ENCODE measurements at places on chromosomes 13 and 19.
A peak's percentile ranks its signal among the peaks of the same experiment; 100 is the strongest.

- no peak for DNase-seq
These were observed 8.6 kb upstream of the BCAT2 start for GRCh38 chr19:48819366-48819816.

GRCh38 chr13:113152984-113153809 is 5.3 kb upstream of the PROZ start:
- DNase-seq: no peak

- no peak for DNase-seq
These were observed 55.6 kb downstream of the ING1 start for GRCh38 chr13:110769097-110769496.

- DNase-seq: peak; percentile 51
These were observed at the start of gene S1PR4 for GRCh38 chr19:3178377-3178972. TSS of gene S1PR4 (plus strand) at chr19:3178769. CDS start at chr19:3178793, 24 bp downstream.

DNA sequence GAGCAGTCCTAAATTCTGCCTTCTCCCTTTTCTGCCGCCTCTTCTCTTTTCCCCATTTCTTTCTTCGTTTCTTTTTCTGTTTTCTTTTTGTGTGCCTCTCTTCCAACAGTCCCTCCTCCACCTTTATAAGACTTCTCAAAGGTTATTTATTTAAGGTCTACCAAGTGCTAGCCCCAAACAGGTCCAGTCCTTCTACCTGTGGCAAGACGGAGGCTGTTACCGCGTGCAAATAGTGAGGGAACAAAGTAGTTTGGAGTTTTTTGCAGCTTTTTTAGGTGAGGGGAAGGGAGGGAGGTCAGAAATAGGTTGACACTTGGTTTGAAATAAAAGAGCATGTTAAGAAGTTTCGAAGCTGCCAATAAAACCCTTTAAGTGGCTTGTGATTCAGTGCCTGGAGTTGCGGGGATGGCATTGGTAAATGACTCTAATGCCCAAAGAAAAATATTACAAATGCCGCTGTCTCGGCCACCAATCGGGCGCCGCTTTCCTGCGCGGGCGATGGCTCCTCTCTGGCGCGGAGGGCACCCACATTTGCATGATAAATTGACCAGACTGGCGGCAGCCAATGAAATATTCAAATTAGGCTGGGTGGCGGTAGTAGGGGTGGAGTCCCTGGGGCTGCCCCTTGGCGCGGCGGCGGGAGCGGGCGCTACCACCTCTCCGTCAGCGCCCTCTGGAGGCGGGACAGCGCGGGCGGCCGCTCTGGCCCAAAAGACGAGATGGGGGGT is 7.5 kb upstream of the TSHZ3 start:
- DNase-seq: peak; percentile 50

DNA sequence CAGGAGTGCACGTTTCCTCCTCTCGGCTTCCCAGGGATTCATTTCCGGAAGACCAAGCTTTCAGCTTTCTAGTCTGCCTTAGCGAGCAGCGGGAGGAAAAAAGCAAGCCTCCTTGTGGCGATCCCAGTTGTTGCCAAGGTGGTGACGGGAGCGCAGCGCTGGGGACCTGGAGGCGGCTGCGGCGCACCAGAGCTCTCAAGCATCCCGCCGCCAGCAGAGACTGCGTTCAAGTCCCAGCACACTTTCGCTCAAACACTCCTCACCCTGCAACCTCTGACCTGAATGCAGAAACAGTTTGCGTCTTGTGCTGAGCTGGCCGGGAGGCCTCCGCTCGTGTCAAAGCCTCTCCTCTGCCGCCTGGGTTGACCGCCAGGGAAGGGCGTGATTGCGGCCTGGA is 4.9 kb downstream of the GSX1 start:
- no peak for DNase-seq

- DNase-seq: no peak
These were observed 1.3 kb downstream of the FARP1 start for GRCh38 chr13:98144027-98144741.

- no peak for DNase-seq
These were observed 248.3 kb downstream of the DCLK1 start for GRCh38 chr13:35882722-35883497.

DNA sequence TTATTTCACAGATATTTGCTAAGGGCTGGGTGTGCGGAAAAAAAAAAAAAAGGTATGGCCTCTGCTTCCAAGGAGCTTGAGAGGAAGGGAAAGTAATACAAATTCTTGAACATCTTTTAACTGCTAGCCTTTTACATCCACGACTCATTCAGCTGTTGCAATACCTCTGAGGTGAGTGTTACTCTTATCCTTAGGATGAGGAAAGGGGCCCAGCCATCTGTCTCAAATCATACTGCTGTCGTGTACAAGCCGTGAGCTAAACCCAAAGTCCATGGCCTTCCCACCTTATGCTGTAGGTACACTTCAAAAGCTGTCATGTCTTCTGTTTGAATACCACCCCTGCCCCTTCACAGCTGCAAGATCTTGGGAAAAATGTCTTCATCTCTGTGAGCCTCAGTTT is 146.8 kb downstream of the KCNRG start:
- DNase-seq: no peak

GRCh38 chr13:107864543-107865317 is 350.6 kb downstream of the LIG4 start:
- DNase-seq: no peak

DNA sequence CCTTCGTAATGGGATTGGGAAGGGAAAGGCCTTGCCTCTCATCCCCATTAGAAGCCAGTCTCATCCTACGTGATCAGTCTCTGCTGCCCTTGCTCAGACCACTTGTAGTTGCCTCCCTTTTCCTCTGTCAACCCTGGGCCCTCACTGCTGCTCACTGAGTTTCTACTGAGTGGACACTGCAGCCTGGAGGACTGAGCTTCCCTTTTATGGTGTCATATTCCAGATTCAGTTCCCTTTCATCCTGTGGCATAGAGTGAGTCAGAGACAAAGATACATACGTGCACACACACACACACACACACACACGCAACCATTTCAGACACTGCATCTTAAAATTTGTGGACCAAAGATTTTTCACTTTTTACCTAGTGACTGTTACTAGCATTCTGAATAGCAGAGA is 56.6 kb downstream of the COG3 start:
- DNase-seq: no peak

DNA sequence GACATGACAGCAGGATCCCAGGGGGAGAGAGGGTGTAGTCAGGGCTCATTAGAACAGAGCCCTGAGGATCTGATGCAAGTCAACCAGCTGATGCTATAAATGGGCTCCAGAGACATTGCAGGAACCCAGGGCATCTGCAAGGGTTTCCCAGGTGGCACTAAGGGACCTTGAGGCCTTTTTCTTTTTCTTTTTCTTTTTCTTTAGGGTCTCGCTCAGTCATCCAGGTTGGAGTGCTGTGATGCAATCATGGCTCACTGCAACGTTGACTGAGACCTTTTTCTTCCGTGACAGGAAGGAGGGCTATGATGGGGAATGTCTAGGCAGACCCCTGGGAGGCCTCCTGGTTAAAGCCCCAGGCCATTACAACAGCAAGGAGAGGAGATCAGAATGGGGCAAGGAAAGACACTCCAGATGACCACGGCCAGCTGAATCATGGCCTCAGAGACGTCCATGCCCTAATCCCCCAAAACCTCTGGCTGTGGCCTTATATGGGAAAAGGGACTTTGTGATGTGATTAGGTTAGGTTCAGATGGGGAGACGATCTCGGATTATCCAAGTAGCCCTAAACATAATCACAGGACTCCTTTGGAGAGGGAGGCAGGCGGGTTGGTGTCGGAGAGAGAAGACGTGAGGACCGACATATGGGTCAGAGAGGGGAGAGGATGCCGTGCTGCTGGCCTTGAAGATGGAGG is 4.5 kb upstream of the FCGRT start:
- DNase-seq: no peak

DNA sequence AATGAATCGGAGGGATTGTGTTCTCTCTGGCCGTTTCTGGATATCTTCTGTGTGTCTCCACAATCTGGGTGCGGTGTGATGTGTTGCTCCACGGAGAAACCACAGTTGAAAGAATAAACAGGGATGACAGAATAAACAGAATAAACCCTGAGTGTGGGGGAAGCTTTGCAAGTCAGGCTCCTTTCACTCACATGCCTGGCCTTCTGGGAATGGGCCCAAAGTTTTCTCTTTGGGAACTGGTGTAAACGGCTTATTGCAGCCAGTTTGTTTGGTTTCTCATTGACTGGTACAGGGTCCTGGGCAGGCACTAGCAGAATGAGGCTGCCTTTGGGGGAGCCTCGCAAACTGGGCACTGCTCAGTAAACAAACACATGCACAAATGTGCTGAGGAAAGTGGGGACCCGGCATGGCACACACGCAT is 324.7 kb downstream of the DLEU7 start:
- no peak for DNase-seq

DNA sequence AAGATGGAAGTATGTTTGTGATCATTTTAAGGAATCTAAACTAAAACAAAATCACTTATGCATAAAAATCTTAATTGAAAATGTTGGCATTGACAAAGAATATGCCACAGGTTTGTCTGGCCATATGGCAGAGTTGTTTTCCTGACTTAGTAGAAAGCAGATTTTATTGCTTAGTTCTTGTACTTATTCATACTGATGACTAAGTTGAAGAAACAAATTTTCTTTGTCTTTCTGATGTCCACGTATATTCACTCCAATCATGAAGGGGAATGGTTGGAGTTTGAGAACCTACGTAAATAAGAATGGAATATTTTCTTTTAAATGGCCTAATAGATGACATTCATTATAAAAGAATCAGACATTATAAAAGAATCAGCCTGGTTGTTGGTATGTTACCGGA is 8.0 kb upstream of the GPC6 start:
- DNase-seq: no peak

GRCh38 chr13:36157480-36157879 is 26.3 kb upstream of the DCLK1 start:
- DNase-seq: no peak

DNA sequence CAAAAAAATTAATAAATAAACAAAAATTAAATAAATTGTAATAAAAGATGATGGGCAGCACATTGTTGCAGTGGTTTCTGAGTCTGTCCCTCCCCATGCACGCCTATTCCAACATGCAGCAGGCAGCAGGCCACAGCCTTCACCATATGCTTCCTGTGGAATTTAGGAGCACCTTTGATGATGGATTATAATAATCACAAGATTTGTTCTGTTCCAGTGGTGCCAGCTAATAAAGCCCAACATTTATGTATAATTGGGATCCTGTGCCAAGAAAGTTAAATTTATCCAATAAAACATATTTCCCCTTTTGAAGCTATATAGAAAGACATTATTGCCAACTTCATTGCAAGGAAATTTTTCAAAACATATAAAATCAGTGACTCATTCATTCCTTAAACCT is 328.6 kb downstream of the FGF14 start:
- DNase-seq: no peak

- DNase-seq: no peak
These were observed 11.6 kb upstream of the FPR3 start for GRCh38 chr19:51783372-51783771.

- no peak for DNase-seq
These were observed 33.2 kb downstream of the CEACAM8 start for GRCh38 chr19:42561512-42561911.

- DNase-seq: no peak
These were observed 23.5 kb downstream of the URI1 start for GRCh38 chr19:29965492-29965891.

DNA sequence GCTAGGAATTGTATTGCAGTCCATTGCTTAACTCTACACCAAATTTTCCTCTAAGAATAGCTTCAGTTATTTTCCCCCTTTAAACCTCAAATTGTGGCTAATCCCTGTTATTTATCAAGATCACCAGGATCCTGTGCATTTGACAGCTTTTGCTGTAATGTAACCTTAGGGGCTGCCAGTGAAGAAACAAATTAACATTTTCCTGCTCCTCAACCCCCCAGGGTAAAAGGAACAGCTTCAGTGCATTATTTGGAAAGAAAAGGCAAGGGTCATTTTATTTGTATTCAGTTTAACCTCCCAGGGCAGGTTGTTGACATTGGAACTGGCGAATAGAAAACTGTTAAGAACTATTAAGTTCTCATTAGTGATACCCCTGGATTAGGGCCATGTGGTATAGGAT is 57.0 kb downstream of the PCDH20 start:
- no peak for DNase-seq

Measured in stimulated activated CD4-positive, alpha-beta T cell treated with anti-CD3 and anti-CD28 coated beads, TNF-alpha, amount 100 ng/mL, for 1 hour (primary cell).